ENCODE measurements at places on chromosomes 2 and 18. TPM values are rescaled to one million over a fixed set of nuclear protein-coding genes. Genes with fewer than 3 reads are reported as not detected.

The CFAP65 gene
- total RNA-seq, result not detected

The SERPINB13 gene
- total RNA-seq, result not detected

The CCDC68 gene
- total RNA-seq, result not detected

The LBX2 gene
- total RNA-seq, result 0.51 TPM

The PRKAG3 gene
- total RNA-seq, result not detected

The GALNT5 gene
- not detected for total RNA-seq
